Naive thymus-derived CD4-positive, alpha-beta T cell (primary cell): ENCODE measurements at places on chromosomes 7 and 10. TPM values are rescaled to one million over a fixed set of nuclear protein-coding genes. Genes with fewer than 3 reads are reported as not detected.

TACC2 gene
- total RNA-seq: 0.03 TPM in 1 of 2 replicates, not detected in the other

DNA sequence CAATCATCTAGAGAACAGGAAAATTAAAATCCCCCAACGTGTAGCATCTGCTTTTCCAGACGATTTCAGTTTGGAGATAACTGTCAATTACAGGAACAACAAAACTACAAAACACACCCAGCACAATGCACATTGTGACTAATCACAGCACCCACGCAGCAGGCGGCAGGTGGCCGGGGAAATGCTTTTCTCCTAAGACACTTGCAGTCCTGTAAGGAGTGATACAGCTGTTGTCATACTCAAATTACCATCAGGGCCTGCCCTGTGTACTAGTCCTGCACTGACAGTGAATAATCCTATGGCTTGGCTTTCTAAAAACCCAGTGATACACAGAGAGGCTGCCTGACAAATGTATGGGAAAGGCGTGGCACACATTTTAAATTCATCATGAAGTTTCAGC lies 37.8 kb downstream of the COBL start:
- no peak overlapping the region for H3K4me3 ChIP-seq
- no peaks in the 10 kb centered on the region for H3K27me3 ChIP-seq

WDR86 gene
- 1.6 TPM for total RNA-seq

DNA sequence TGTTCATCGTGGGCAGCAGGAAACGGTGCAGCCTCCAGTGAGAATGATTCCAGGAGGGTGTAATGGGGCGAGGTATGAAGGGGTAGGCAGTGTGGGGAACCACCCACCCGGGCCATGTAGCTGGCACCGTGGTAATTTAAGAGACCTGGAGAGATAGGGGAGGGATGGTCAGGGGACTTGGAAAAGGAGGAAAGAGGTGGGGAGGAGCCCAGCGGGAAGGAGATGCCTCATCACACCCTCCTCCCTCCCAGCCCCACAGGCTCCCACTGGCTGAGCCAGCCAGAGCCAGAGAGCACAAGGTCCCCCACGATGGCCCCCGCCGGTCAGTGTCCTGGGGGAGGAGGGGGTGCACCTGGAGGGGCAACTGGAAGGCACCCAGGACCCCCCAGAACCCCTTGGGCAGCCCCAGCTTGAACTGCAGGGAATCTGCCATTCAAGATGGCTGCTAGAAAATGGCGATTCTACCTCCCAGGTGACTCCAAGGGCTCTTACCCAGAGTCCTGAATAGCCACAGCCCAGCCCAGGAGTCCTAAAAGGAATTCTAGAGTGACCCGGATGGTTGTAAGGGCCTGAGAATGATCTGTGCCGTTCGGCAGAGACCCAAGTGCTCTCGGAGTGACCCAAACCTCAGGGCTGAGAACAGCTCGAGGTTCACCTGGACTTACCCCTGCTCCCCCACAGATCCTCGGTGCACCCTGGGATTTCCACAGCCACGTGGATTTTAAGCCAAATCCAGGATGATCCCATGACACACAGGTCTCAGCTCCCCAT lies 28.8 kb downstream of the CALML3 start:
- H3K4me3 ChIP-seq: no peak overlapping the region
- H3K36me3 ChIP-seq: no peaks in the 10 kb centered on the region
- no peaks in the 10 kb centered on the region for H3K27me3 ChIP-seq
- H3K27ac ChIP-seq: no peak overlapping the region
- DNase-seq: no peak

- no peak overlapping the region for H3K27ac ChIP-seq
- H3K4me1 ChIP-seq: no peaks in the 10 kb centered on the region
- DNase-seq: no peak
- no peak overlapping the region for H3K4me3 ChIP-seq
These were observed 17.2 kb downstream of the MNX1 start for GRCh38 chr7:156993021-156993924.

GRCh38 chr7:135914346-135914745 lies 62.8 kb downstream of the MTPN start:
- no peaks in the 10 kb centered on the region for H3K27me3 ChIP-seq
- H3K27ac ChIP-seq: no peak overlapping the region
- no peaks in the 10 kb centered on the region for H3K4me1 ChIP-seq
- H3K36me3 ChIP-seq: no peaks in the 10 kb centered on the region
- no peak for DNase-seq
